ENCODE measurements at places on chromosomes 3 and 15.

GRCh38 chr3:195164573-195165264 lies 106.2 kb downstream of the XXYLT1 start:
- DNase-seq = no peak

- no peak for DNase-seq
Observed at GRCh38 chr3:10142707-10143560, 1.4 kb downstream of the VHL start.

DNA sequence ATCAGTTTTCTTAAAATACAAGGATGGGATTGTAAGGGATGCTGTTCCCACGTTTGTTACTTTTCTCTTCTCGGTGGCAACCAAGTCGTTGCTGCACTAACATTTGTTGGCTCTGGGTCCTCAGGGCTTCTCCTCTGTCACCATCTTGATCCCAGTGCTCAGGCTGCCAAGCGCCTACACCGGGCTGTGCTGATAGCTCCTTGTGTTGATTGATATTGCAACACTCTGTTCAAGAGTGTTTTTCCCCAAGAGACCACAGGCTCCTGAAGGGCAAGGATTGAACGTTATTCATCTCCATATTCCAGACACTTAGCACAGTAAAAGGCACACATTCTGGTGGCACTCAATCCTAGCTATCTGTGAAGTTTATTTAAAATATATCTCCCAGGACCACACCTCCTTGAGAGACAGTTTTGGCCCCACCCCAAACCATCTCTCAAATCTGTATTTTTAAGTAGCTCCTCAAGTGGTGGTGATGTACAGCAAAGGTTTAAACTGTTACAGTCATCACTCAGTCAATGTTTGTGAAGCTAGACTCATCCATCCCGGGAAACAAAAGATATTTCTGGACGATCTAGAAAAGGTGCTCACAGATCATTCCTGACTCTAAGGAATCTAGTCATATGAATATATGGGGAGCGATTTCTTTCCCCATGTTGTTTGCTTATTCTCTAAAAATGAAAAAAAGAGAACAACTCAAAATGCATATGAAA lies 38.5 kb upstream of the FOXP1 start:
- DNase-seq = no peak

- DNase-seq = no peak
Observed at GRCh38 chr15:73865904-73866303, 7.5 kb upstream of the TBC1D21 start.

DNA sequence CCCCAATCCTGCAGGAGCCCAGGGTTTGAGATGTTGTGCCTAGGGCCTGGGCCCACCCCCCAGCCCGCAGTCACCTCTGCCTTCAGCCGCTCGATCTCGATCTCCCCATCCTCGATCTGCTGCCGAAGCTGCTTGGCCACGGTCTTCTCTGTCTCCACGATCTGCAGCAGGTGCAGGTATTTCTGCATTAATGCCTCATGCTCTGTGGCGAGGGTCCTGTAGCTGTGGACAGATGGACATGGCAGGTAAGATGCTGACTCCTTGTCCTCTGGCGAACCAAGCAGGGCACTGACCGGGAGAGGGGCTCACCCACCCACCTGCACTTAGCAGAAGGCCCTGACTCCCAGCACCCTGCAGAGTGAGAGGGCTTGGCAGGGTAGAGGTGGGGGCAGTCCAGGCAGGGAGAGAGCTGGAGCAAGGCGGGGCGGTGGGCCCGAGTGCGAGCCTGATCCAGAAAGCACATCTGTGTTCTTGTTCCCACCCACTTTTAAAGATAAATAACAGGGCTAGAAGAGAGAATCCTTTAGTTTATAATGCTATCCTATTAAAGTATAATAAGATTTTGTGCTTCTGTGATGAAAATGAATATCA lies 32.2 kb downstream of the RASGRF1 start:
- DNase-seq = no peak

DNA sequence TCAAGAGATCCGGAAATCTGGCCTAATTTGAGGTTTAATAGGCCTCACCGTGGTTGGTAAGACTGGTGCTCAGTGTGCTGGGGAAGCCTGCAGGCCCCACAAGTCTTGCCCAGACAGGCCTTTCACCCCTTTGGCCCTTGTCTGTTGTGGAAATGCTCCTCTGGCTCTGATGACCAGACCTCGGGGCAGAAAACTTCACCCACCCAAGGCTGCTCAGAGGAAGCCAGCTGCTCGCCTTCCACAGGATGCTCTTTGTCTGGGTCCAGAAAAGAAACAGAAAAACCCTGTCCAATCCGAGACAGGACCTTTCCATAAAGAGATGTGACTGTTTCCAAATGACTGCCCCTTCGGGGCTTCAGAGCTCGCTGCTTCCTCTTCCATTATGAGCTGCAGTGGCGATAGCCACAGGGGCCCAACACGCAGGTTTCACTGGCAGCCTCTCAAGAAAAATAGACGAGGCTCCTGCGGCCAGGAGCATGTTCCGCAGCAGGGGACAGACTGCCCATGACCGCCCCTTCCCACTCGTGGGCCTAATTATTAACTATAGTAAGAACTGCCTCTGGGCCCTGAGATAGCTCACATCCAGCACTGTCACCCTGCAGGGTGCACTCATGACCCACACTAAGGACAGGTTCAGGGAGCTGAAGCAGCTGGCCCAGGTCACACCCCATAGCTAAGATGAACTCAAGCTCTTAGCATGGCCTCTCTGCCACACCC lies 6.8 kb upstream of the SNX22 start:
- DNase-seq = no peak

- DNase-seq = no peak
Observed at GRCh38 chr3:66413151-66413751, 87.6 kb downstream of the LRIG1 start.

- DNase-seq = no peak
Observed at GRCh38 chr15:91182101-91182500, 82.0 kb downstream of the SV2B start.

GRCh38 chr15:43922021-43922420 lies 95.2 kb downstream of the WDR76 start:
- DNase-seq = no peak

- peak; percentile 57 for DNase-seq
Observed at GRCh38 chr3:24494618-24495325, at the start of gene THRB. THRB (minus strand) TSS chr3:24494850.

DNA sequence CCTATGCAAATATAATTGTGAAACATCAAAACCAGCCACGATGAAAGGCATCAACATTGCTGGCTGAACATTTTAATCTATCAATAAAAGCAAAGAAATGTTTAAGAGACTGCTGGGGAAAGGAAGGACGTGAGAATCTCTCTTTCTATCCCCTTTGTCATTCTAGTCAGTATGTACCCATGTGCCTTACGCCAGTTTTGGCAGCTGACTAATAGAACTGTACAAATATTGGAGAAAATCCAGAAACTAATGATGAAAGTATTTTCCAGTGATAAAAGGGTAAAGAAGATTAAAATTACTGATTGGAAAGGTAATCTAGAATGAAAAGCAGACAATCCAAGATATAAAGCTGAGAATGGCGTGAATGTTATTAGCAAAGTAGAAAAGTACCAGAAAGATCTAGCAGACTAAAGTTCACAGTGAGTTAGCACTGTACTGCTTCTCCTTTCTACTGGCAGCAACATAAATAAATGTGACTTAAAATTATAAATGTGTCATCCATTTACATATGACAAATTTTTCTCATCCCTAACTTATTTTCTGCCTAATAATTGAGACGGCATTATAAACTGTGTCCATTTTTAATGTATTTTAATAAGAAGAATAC lies 401.9 kb upstream of the CNTN4 start:
- DNase-seq = no peak

DNA sequence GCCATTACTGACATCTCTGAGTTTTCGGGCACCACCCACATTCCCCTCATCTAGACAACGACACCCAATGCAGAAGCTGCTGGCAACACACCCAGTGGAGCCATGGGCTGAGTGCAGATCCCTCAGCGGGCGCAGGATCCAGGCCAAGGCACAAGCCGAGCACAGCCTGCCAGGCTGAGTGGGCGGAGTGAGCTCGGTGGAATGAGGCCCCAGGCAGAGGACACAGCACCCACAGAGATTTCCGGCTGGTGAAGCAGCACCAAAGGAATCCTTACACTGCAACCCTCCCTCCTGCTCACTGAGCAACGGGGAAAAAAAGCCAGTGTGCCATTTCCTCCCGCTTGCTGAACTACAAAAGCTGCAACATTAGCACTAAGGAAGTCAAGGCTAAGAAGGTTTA lies 34.3 kb downstream of the ZMAT3 start:
- DNase-seq = no peak

DNA sequence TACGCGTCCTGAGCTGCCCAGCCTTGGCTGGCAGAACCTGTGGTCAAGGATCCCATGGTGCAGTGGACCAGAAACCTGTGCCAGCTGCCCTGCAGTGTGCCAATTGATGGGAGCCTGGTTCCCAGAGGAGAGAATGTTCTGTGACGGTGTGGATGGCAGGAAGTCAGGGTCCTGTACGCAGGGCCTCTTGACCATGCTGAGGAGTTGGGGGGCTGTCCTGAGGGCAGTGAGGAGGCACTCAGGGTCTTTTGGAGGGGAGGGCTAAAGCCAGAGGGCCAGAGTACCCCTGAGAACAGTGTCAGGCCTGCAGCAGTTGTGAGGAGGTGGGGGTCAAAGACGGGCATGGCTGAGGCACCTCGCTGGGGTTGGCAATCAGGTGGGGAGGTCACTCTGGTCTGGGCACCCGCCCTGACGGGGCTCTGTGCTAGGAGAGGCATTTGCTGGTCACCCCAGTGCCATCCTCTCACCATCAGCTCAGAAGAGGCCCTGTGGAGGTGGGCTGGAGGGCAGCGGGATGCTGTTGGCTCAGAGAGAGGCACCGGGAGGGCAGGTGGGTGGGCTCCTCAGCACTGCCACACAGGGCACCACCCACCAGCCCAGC lies 61.0 kb downstream of the SCN5A start:
- DNase-seq = no peak

- DNase-seq = no peak
Observed at GRCh38 chr15:28246605-28247004, 75.4 kb downstream of the HERC2 start.

DNA sequence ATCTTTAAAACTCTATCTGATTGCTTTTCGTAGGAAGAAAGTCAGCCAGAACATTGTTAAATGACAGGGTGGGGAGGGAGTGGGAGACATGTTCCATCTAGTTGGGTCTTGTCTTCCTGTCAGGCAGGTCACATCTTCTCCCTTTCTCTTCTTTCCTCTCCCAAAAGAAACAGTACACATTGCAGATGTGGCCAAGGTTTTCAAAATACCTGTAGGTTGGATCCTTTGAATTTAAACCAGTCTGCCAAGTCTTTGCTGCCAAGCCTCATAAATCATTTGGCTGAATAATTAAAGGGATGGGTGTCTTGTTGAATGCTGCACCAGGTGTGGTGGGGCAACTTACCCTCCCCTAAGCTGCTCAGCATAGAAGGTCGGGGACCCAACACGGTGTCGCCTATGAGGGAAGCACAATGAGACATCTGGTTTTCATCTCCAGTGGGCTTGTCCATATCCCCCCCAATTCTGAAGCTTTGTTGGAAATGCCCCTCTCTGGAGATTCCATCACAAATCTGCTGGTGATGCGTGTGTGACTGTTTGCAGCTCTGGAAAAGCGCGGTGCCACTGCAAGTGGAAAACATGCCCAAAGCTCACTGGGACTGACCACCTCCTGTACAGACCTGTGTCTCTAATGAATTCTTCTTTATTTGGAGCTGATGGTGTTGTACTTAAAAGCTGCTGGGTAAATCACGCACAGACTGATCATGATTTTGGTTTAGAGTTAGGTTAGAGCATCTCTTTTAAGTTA lies 112.6 kb downstream of the FILIP1L start:
- DNase-seq = no peak

- DNase-seq = no peak
Observed at GRCh38 chr15:28078191-28078719, 20.9 kb downstream of the OCA2 start.

DNA sequence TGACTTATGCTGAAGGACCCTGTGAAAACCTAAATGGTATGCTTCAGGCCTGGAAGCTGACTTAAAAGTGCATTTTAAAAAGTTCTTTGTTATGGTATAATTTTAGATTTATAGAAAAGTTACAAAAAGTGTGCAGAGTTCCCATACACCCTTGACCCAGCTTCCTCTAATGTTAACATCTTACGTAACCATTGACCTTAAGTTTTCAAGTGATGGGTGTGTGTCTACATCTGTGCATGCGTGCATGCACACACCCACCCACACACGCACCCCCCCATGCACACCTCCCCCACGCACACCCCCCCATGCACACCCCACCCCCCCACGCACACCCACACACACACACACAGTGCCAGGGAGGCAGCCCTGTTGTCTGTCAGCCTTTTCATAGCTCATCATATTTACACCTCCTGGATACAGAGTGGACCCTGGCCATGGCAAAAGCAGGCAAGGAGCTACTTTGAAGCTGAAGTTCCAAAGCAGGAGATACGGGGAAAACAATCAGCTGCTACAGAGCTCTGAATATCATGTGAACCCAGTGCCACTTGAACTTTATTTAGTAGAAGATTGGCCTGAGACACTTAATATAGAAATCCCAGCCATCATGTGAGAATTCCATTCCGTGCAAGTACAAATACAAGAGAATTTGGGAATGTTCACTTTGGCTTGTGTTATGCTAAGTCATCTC lies 30.0 kb upstream of the TRAK1 start:
- no peak for DNase-seq

GRCh38 chr3:48215876-48216275 lies 7.4 kb upstream of the CAMP start:
- DNase-seq = peak; percentile 10

GRCh38 chr3:184498986-184499606 lies 62.5 kb upstream of the EPHB3 start:
- DNase-seq = no peak

- DNase-seq = no peak
Observed at GRCh38 chr3:188229177-188229576, 75.2 kb downstream of the LPP start.

GRCh38 chr3:7489417-7489816 lies 628.5 kb downstream of the GRM7 start:
- no peak for DNase-seq

GRCh38 chr15:64568765-64569164 lies 108.4 kb downstream of the ZNF609 start:
- no peak for DNase-seq

DNA sequence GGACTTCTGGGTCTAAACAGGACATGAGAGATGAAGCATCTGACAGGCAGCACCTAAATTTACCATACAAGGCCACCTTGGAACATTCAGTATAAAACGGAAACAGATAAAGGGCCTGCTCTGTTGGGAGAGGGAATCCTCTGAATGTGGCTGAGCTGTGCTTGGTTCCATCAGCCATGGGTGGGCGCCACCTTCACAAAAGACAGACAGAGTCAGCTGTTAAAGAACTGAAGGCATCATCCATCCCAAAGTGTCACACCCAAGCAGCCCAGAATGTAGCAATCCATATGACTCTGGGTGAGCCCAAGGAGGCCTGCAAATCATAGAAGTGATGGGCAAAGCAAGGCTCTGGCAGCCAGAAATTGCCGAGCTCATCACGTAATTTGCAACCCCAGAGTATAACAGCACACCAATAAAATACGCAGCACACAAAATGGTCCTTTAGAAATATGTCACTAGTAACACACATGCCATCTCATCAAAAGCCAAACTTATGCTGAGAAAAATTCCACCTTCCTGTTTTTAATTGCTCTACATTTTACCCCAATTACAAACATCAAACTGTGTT lies 24.8 kb upstream of the RBP1 start:
- no peak for DNase-seq

Data from nucleus accumbens (tissue), 56 donors.